A549 (cell line): ENCODE measurements at places on chromosomes 1 and 21.
A peak's percentile ranks its signal among the peaks of the same experiment; 100 is the strongest.

DNA sequence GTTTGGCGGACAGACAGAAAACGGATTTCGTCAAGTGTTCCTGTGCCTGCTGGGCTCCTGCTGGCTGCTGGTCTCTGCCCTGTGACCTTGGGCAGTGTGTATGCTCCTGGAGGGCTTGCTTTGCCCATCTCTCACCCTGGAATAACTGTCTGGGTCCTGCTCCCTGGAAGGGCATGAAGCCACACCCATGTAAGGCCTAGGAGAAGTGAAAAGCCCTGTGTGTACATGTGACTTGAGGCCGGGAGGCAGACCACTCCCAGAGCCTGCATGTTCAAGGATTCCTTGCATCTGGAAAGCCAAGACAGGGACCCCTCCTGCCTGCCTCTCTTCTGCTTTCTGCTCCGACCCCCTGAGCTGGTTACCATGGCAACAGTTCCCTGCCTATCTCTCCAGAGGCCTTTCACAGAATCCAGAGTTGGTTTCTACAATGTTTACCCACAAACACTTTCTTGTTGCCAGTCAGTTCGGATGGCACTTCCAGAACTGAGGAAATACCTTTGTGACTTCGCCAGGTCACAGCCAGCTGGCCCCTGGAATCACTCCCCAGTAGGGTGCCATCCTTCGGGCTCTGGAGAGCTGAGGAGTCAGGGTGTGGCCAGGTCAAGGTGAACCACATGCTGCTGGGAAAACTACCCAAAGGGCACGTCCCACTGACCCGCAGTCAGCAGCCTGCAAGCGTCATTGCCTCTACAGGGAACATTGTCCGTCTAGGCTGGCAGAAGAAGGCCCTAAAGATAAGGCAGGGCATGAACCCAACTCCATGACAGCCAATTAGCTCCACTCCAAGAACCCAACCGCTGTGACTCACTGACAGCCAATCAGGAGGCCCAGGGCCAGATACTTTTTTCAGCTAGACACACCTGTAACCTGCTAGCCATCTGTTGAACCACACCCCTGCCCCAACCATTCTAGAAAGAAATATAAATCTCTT is 14.7 kb upstream of the GPR37L1 start:
- peak; percentile 69 for DNase-seq

DNA sequence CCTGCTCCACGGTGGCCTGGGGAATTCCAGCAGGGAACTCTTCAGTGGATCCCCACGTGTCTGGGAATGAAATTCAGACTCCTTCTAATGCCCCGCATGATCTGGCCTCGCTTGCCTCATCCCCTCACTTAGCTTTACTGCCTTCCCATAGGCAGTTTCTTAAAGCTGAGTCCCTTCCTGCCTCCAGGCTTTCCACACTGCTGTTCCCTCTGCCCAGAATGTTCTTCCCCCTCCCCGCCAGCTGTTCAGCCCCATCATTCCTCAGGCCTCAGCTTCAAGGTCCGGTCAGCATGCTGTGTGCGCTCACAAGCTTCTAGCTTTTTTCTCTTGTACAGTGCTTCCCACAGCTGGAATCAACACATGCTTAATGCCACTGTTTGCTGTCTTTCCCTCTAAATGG is 54.9 kb upstream of the WASF2 start:
- no peak for DNase-seq

DNA sequence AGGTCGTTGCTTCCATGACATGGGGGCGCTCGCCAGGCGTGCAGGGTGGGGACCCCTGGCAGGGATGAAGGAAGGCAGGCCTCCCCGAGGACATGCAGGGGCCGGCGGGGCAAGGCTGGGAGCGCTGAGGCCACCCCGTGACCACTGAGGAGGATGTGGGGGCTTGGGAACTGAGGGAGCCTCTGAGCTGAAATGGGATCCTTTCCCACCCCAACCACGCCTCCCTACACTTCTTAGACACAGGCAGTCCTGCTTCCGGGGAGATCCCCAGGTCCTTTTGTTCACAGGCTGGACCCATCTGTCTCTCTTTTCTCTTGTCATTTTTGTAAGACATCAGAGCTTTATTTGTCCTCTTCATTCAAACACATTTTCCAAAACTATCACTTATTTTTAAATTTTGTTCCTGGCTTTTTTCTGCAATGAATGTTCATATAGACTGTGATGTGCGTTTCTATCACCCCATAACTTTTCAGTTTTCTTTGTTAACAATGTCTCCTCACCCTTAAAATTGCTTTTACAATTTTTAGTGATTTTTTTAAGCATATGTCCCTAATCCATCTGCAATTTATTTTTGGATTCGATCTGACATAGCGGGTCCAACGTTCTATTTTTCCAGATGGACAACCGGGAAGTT is 156.7 kb upstream of the BACE2 start:
- DNase-seq, result no peak

DNA sequence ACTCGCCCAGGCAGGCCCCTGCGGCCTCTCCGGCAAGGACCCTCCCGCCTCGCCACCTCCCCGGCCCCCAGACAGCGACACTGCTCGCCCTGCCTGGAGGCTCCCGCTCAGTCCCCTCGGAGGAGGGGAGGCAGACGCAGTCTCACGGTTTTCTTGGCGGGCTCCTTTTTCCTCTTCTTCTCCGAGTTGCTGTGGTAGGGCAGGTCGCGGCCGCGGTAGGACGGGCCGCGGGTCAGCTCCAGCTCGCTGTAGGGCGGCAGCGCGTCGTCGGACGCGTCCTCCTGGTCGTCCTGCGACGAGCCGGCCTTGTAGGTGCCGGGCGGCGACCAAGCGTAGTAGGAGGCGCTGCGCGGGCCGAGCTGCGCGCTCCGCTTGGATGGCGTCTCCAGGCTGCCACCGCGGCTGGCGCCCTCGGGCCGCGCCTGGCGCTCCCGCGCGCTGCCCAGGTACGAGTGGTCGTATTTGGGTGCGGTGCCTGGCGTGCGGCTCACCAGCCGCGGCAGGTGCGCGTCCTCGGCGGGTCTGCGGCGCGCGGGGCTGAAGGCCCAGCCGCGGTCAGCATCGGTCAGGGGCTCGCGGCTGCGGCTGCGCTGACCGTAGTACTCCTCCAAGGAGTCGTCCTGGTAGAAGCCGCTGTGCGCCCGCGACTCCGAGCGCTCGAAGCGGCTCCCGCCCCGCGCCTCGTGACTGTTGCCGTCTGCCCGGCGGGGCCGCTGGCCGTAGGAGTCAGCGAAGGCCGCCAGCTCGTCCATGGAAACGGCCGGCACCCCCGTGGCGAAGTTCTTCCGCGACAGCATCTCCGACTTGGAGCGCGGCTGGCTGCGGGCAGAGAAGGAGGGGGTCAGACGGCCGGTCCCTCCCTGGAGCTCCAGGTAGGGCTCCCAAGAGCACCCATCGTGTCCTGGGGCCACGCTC is 44.8 kb upstream of the TADA1 start:
- DNase-seq, result peak; percentile 15

- no peak for DNase-seq
Observed at GRCh38 chr1:15191770-15192169, 38.2 kb downstream of the TMEM51 start.

DNA sequence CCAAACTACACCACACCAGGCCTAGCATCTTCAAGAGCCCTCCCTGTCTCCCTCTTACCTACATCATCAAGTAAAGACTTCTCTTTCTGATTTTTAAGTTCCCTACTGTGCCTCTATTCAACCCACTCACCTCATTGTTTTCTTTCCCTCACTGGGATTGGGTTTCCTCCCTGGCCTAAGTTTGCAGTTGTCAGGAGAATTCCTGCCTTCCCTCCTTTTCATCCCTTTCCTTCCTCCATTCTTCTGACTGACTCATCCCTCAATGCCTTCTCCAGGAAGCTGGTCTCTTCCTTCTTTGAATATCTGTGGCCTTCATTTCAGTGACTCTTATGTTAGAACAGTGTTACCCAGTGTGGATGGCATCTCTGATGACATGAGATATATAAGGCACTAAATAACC is 139.9 kb upstream of the KIAA0040 start:
- no peak for DNase-seq

DNA sequence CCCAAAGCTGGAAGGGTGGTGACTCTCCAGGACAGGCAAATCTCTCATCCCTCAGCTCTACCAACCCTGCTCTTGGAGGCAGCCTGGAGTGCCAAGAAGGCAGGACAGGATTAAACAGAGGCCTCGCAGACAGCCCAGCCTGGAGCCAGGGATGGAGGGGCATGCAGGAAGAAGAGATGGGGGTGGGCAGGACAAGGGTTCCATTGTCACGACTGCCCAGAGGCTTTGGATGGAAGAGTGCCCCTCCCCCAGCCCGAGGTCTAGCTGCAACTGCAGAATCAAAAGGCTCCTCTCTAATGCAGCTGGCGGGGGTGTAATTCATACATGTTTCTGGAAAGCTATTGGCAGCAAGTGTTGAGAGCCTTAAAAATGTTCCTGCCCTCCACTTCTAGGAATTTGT is 8.8 kb downstream of the RAB7B start:
- DNase-seq, result no peak

DNA sequence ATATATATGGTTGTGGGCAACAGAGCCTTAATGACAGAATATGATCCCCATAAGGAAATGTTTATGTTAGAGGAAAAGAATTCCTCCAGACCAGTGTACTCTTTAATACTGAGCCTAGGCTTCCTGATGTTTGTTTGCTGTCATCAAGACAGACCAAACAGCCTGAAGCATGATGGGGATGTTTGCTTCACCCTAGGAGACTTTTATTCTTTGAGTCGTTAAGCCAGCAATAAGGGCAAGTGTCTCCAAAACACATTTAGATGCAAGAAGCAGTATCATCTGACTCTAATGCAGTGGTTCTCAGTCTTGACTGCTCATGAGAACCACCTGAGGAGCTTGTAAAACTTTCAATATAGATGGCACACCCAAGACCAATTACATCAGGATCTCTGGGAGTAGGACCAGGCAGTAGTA is 33.1 kb downstream of the UBE2U start:
- no peak for DNase-seq

GRCh38 chr1:46681333-46682034 is 9.8 kb downstream of the TEX38 start:
- DNase-seq, result no peak

GRCh38 chr1:66383168-66383567 is 150.8 kb upstream of the SGIP1 start:
- DNase-seq, result no peak

- peak; percentile 41 for DNase-seq
Observed at GRCh38 chr1:47474278-47475193, 36.7 kb downstream of the FOXD2 start.

GRCh38 chr1:204736836-204737235 is 51.3 kb upstream of the LRRN2 start:
- DNase-seq, result no peak

- DNase-seq, result no peak
Observed at GRCh38 chr1:219808790-219809189, 119.6 kb downstream of the SLC30A10 start.

DNA sequence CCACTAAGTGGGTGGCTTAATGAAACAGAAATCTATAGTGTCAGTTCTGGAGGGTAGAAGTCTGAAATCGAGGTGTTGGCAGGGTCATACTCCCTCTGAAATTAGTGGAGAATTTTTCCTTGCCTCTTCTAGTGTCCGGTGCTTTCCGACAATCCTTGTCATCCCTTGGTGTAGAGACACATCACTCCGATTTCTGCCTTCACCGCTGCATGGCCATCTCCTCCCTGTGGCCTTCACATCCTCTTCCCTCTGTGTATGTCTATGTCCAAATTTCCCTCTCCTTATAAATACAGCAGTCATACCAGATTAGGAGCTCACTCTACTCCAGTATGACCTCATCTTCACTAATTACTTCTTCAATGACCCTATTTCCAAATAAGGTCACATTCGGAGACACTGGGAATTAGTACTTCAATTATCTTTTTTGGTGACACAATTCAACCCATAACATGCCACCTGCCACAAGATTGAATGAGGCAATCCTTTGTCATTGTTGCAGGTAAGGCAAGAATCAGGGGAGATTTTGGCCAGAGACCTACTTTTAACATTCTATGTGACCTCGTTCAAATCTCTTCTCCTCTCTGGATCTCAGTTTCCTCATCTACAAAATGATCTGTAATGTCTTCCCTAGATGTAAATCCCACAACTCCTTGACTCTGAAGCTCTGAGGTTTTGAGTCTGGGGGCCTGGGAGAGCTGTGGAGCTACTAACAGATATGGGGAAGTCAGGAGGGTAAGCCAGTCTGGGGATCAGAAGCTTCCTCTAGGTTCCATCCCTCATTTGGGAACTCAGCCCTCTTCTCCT is 16.1 kb downstream of the NAV1 start:
- DNase-seq, result no peak

- no peak for DNase-seq
Observed at GRCh38 chr1:80893115-80893514, 907.6 kb upstream of the ADGRL2 start.

- DNase-seq, result no peak
Observed at GRCh38 chr1:99843760-99844159, 6.4 kb upstream of the AGL start.

DNA sequence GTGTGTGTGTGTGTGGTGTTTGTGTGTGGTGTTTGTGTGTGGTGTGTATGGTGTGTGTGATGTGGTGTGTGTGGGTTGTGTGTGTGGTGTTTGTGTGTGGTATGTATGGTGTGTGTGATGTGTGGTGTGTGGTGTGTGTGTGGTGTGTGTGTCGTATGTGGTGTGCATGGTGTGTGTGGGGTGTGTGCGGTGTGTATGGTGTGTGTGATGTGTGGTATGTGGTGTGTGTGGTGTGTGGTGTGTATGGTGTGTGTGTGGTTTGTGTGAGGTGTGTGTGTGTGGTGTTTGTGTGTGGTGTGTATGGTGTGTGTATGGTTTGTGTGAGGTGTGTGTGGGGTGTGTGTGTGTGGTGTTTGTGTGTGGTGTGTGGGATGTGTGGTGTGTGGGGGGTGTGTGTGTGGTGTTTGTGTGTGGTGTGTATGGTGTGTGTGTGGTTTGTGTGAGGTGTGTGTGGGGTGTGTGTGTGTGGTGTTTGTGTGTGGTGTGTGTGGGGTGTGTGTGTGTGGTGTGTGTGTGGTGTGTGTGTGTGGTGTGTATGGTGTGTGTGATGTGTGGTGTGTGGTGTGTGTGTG is 106.2 kb upstream of the ADAR start:
- peak; percentile 27 for DNase-seq

DNA sequence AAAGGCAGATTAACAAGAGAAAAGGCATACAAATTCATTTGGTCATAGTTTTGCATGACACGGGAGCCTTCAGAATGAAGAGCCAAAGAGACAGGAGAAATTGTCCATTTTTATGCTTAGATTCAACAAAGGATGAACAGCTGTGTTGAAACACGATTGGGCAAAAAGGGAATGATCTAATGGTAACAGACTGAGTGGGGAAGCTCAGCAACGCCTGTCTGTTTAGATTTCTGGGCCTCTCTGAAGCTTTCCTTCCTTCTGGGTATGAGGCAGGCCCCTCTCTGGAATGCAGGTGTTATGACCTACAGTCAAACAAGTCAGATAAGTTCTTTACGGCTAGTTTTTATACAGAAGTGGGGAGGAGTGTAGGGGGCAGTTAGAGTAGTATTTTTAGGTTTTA is 154.6 kb downstream of the RGS7 start:
- no peak for DNase-seq

GRCh38 chr1:154182344-154183045 is 9.4 kb downstream of the TPM3 start:
- DNase-seq, result peak; percentile 65

- DNase-seq, result no peak
Observed at GRCh38 chr1:215160351-215160750, 77.8 kb downstream of the KCNK2 start.

GRCh38 chr1:62774006-62774405 is 9.9 kb upstream of the ATG4C start:
- no peak for DNase-seq
